ENCODE measurements at places on chromosomes 7 and 10.
A peak's percentile ranks its signal among the peaks of the same experiment; 100 is the strongest.

GRCh38 chr7:131735101-131735500, 178.7 kb upstream of the PODXL start:
- no peak for DNase-seq

DNA sequence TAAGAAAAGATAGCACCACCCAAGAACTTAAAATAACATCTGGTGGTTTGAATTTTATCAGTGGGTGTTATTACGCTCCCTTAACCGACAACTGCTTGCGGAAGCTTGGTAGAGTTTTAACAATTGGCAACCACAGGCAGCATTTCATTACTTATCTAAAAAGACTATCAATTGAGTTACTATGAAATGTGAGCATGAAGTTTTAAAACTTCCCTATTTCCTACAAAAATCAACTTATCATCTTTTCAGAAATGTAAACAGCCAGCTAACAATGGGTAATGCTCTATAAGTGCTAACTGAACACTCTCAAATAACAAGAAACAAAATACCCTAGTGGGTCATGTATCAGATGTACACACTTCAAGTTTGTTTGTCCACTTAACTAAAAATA, 68.8 kb downstream of the OSBPL3 start:
- DNase-seq = no peak

GRCh38 chr7:90726120-90726519, 130.0 kb downstream of the CDK14 start:
- DNase-seq = no peak

DNA sequence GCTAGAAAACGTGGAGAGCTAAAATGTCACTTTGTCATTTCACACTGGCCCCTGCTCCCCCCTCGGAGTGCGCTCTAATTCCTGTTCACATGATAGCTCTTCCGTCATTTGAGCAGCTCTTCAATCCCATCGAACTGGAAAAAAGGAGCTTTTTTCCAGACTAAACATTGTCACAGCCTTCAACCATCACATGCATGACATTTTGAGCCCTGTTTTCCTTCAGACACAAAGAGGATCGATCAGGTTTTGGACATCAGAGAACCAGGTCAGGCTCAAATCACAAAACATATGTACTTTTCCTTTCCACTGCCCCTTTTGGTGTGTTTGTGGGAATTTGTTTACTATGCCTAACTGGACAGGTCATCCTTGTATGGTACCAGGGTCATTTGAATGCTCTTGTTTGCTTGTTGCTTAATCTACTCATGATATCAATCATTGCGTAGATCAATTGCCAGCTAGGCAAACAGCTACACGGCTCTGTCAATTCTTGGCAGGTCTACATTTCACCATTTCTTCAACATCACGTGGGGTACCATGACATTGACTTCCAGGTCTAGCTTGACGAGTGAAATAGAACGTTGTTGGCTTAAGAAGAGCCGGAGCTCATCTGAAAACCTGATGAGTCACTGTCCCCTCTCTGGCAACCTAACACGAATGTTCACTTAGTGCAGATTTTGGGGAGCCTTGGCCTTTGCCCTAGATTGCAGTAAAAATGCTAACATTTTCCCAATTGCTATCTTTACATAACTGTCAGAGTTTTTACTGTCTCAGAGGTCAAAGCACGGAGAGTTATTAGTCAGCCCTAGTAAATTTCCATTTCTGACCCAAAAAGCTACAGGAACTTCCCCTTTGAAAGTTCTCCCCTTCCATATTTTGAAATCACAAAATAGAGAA, 87.3 kb downstream of the LYZL2 start:
- DNase-seq = no peak

DNA sequence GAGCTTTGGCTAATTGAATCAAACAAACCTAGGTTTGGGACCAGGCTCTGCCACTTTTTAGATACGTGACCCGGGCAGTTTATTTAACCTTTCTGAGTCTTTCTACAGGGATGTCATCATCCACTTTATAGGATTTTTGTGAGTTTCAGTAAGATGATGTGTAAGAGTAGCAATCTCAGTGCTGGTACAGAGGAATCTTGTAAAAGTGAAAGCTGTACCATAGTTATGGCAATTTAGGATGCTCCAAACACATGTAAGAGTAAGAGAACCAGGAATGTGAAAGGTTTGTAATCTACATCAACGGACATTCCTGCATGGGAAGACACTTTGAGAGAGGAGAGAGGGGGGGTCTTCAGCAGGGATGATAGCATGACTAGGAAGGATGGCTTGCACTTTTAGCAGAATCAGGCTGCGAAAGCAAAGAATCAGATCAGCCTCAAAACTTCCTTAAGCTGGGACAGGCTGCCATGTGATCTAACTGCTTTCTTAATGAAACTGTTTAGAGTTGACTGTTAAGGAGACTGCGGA, 968 bp downstream of the NOLC1 start:
- no peak for DNase-seq

DNA sequence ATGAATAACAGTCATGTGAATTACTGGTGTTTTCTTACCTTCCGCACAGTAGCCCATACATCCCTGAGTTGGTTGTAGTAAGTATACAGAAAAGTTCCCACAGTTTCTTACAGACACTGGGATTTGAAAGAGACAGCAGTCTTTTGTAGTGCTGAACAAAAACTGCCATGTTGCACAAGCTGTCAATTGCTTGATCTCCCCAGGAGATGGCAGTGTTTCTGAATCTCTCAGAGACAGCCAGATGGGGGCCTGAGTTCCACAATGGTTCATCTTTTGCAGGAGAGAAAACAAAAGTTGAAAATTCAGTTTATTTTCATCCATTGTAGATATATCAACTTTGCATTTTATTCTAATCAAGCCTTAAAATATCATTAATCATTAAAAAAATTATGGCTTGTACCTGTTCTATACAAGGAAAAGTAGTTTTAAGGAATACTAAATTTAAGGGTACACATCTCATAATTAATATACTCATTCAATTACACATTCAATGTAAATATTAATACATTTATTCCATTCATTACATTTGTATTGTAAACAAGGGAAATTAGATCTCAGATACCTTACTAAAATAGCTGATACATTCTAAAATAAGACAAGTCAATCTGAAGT, 14.5 kb downstream of the VWDE start:
- DNase-seq = no peak

DNA sequence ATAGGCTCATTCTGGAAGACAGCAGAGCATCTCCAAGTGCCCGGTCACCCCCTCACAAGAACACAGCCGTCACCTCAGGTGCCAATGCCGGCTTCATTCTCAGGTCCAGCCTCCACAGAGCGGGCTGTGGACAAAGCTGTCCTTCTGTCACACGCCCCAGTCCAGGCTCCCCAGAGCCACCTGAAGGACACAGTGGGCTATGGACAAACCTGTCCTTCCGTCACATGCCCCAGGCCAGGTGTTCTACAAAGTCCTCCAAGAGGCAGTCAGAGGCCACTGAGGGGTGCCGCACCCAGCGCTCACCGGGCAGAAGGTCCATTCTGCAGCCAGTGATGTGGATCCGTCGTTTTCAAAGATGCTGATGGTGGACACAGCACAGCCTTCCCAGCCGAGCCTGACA, 173.2 kb upstream of the PPP2R2D start:
- no peak for DNase-seq

- no peak for DNase-seq
These were observed 152.1 kb downstream of the SNX10 start for GRCh38 chr7:26443751-26444150.

DNA sequence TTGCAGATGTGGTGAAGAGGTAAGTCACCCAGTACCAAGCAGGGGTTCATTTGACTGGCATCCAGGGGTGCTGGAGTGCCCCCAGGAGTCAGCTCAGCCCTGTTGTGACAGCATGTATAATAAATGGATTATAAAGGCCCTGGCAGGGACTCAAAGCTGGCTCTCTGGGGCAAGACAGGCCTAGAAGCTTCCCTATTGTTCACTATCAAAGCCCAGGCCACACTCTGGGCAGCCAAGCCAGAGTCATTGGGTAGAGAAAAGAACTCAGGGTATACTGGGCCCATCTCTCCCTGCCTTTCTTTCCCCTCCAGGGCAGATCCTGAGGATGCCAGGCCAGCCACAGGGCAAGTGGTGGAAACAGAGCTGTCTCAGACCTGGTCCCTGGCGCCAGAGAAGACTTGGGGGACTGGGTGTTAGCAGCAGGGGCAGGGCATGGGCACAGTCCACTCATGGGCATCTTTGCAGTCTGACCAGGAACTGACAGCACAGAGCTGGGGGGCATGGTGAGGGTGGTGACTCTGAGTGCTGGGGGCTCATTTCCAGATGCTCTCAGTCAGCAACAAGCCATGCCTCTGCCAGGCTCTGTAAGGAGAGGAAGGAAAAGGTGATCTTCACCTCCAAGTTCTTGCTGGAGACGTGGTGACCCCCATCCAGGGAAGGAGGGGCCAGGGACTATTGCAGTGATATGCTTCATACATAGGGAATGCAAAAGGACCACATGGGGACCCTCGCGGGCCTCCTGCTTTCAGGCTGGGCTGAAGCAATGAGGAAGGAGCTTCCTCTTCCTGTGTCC, 11.7 kb downstream of the RBP3 start:
- no peak for DNase-seq

GRCh38 chr10:34475274-34475646, 339.8 kb downstream of the PARD3 start:
- no peak for DNase-seq

DNA sequence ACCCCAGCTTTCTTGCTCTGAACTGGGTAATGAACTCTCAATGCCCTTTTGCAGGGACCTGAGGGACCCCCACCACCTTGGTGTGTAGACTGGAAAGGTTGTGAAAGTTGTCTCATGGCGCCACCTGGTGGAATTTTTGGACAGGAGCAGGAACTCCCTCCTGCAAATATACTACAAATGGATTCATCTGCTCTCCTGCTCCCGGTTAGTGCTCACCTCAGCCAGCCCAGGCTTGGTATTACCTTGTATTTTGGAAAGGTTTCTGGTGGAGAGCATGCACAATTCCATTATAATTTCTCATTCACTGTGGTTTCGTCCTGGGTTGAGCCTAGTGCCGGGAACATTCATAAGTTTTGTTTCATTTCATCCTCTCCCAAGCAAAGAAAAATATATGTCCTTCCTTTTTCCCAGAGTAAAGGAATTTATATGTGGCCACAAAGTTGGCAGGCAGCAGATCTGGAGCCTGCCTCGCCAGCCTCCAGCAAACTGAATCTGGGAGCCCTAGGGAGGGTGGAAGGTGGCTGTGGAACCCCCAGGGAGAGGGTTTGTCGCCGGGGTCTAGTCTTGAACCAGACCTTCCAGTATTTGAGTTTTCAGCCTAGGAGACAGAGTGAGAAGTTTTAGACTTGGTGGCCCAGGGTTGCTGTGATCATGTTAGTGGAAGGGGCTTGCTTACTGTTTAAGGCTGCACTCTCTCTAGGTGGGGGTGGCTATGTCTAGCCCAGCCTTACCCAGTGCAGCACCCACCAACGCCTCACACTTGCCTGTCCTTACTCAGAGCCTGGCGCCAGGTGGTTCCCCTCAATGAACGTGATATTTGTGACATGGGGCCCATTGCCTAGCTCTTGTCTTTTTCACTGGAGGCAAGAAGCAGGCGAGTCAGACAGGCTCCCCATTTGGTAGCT, 9.5 kb downstream of the FAM241B start:
- DNase-seq = peak; percentile 45

GRCh38 chr10:93074597-93075368, 1.1 kb downstream of the CYP26A1 start:
- DNase-seq = no peak

GRCh38 chr7:1576521-1577253, 6.9 kb upstream of the PSMG3 start:
- DNase-seq = no peak

- DNase-seq = no peak
These were observed 18.4 kb downstream of the GPNMB start for GRCh38 chr7:23264916-23265458.

DNA sequence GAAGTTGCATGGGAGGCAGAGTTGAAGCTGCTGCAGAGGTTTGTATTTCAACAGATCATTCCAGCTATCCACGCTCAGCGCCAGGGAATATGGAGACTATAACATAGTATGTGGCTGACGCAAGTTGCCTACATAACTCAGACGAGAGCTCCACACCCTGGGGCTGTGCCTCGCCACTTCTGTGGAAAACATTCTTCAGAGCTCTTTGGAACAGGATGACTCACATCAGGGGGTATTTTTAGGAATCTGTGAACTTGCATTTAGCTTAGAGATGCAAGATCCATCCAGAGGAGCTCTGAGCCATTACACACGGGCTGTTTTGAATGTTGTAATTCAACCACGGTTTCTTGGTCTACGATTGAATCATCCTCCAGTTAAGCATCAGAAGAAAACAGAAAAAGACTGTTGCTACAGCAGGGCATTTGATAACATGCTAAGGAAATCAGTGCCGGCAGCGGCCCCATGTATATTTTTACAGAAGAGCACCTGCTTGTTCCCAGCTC, 481.5 kb upstream of the AKR1E2 start:
- peak; percentile 18 for DNase-seq

GRCh38 chr10:132385721-132386418, 11.1 kb upstream of the PWWP2B start:
- no peak for DNase-seq

DNA sequence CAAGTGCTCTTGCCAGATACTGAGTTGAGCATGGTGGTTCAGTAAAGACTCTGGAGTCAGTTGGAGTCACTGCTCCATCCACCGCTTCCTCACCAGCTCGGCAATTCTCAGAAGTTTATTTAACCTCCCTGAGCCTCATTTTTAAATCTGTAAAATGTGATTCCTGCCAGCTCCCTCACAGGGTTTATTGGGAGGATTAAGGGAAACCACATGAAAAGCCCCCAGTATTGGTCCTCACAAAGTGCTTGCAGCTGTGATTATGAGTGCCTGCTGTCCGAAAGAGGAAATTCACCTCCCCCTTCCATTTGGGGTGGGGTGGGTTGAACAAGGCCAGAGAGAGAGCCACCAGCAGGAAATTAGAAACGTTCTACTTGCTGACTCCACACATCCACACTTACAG, 99.0 kb downstream of the AOAH start:
- no peak for DNase-seq

GRCh38 chr7:42154173-42154572, 82.8 kb downstream of the GLI3 start:
- no peak for DNase-seq

DNA sequence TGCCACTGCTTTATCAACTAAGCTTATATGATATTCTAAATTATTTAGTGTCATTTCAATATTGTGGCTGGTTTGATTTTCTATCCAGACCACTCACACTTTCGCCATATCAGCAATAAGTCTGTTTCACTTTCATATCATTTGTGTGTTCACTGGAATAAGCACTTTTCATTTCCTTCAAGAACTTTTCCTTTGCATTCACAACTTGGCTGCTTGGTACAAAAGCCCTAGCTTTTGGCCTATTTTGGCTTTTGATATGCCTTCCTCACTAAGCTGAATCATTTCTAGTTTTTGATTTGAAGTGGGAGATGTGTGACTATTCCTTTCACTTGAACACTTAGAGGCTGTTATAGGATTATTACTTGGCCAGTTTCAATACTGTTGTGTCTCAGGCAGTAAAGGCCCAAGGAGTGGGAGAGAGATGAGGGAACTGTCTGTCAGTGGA, 120.9 kb upstream of the NAMPT start:
- no peak for DNase-seq

- no peak for DNase-seq
These were observed 24.0 kb downstream of the CNNM1 start for GRCh38 chr10:99353182-99353581.

GRCh38 chr10:80204677-80205476, 460 bp downstream of the ANXA11 start:
- DNase-seq = no peak

GRCh38 chr10:53325066-53325465, 552.5 kb upstream of the MBL2 start:
- no peak for DNase-seq

Data from stimulated activated CD4-positive, alpha-beta T cell treated with anti-CD3 and anti-CD28 coated beads, TNF-alpha, amount 100 ng/mL, for 24 hours (primary cell).